ENCODE measurements at places on chromosomes 1 and 21.

DNA sequence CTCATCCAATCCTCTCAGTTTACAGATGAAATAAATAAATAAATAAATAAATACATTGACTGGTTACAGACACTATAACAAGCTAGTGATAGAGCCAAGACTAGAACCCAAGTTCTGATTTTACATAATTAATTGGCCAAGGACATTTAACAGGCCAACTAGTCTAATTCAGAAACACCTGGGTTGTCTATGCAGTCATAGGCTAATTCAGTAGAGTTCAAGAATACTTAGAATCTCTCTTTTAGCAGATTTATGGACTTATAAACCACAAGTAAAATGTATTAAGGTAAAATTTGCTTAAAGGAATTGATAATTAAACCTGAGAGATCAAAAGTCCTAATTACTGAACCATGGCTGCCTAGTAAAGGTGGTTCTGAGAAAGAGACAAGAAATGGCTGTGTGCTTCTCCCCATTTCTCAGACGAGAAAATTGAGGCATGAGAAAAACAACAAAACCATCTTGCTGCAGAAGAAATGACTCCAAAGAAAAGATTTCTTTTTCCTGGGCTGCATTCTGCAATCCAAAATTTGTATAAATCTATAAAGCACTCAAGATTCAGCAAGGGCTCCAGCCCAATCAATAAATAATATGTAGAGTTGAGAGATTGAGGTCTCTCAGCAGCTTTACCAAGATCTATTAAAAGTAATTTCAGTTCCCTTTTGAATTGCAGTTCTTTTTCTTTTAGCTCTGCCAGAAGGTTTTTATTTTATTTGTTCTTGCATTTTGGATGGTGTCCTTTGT, 98.3 kb downstream of the DUSP10 start:
- no peak for DNase-seq

- DNase-seq: no peak
Observed at GRCh38 chr1:29685387-29685786, 449.1 kb downstream of the PTPRU start.

GRCh38 chr1:159895286-159895685, 4.7 kb downstream of the CFAP45 start:
- no peak for DNase-seq

DNA sequence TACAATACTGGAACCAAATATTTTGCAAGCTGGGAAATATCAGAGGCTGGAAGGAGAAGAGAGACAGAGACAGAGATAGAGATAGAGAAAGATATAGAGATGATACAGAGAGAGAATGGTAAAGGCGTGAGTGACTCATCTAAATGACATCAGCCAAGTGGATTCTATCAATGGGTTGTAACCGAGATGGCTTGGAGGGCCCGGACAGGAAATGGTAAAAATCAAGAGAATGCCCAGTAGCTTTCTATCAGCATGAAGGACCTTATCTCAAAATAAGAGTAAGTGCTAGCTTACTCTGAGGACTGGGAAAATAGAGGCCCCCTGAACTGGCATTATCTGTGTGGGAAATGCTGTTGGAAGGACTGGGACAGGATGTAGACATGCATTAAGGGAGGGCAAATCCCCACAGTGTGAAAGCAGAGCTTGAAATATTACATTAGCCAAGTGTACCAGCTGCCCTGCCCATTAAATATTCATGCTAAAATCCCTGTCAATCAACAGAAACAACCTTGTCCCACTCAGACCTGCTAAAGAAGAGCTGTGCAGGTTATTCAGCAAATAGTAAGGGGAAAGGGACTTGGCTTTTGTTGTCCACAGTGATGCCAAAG, 76.6 kb upstream of the ZNF644 start:
- no peak for DNase-seq

DNA sequence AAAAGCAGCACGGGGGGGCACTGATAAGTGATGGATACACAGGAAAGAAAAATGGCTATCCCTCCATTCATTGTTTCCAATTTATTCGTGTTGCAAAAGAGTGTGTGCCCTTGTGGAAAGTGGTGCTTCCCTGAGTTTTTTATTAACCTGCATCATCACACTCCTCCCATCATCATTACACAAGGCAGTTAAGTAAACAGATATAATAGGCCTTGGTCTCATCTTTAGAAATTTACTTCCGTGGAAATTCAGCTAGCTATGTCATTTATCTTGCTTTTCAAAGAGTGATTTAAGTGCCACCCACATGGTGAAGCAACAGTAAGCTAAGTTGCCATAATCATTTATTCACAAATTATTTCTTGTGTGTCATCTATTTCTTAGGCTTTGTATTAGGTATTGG, 473.3 kb downstream of the NEGR1 start:
- no peak for DNase-seq

GRCh38 chr1:87213135-87213515, 115.6 kb upstream of the LMO4 start:
- no peak for DNase-seq

GRCh38 chr1:222382171-222382570, 165.7 kb downstream of the HHIPL2 start:
- no peak for DNase-seq

- DNase-seq: no peak
Observed at GRCh38 chr1:169906938-169907337, 13.2 kb upstream of the SCYL3 start.

- DNase-seq: peak; percentile 71
Observed at GRCh38 chr1:181423301-181423918, 59.9 kb upstream of the CACNA1E start.

DNA sequence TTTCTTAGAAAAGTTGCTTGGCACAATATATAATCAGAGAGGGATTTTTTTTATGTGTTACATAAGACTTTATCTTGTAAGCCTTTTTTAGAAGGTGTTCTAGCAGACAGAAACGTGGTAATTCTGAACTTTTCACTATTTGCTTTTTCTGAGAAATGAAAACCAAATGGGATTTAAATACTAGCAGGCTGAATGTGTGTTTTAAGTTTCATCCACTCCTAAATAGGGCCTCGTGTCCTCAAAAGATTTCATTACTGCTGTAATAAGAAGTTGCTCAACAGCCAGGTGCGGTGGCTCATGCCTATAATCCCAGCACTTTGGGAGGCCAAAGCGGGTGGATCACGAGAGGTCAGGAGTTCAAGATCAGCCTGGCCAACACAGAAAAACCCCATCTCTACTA, 44.7 kb upstream of the FMO2 start:
- no peak for DNase-seq

GRCh38 chr1:3858231-3858981, 1.1 kb downstream of the DFFB start:
- DNase-seq: peak; percentile 51

Measured in activated CD4-positive, alpha-beta T cell treated with anti-CD3 and anti-CD28 coated beads for 36 hours (primary cell).